ENCODE measurements at places on chromosomes 6 and 20.

DNA sequence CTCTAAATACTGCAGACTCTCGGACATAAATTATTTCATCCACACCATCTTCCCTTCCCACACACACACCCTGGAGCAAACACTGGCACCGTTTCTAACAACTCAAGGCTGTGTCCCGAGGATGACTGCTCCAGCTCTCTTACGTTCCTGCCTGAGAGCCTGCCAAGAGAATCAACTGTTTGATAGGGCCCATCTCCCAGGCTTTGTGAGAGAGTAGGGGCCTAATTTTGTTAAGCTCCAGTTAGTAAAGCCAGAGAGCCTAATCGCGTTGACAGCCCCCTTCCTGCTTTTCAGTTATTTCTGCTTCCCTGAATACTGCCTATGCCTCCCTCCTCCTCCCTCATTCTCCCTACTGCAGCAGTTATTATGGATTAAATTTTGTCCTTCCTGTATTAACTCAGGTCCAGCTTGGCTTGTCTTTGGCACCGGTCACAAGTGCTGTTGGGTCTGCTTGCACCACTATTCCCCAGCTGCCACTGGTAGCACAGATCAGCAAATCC is 118.1 kb upstream of the TMEM181 start:
- peak; percentile 43 for DNase-seq

GRCh38 chr6:154268486-154268885 is 88.1 kb downstream of the IPCEF1 start:
- no peak for DNase-seq

- DNase-seq, result peak; percentile 18
Measured at GRCh38 chr20:24465730-24466129, 3.7 kb upstream of the SYNDIG1 start.

DNA sequence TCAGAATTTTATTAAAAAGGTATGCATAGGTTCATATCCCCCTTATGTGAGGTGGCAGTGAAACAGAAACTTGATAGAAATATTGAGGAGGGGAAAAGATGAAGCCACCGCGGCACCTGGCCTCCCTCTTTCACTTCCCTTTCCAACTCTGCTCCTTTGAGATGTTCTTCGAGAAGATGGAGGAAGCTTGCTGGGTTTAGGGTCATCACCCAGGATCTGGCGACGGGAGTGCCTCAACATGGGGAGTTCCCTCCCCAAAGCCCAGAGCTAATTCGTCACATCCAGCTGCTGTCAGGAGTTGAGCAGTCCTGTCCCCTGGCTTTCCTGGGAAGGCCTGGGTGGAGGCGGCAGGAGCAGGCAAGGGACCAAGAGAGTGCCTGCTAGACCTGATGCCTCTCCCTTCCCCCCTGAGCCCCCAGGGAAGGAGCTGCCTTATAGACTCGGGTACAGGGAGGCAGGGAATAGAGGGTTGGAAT is 29.1 kb downstream of the RREB1 start:
- no peak for DNase-seq

GRCh38 chr6:148375401-148375800 is 32.8 kb downstream of the SASH1 start:
- DNase-seq, result no peak

GRCh38 chr6:122432816-122433215 is 33.4 kb downstream of the HSF2 start:
- DNase-seq, result no peak

GRCh38 chr6:106789428-106790148 is 160.2 kb downstream of the QRSL1 start:
- DNase-seq, result no peak

DNA sequence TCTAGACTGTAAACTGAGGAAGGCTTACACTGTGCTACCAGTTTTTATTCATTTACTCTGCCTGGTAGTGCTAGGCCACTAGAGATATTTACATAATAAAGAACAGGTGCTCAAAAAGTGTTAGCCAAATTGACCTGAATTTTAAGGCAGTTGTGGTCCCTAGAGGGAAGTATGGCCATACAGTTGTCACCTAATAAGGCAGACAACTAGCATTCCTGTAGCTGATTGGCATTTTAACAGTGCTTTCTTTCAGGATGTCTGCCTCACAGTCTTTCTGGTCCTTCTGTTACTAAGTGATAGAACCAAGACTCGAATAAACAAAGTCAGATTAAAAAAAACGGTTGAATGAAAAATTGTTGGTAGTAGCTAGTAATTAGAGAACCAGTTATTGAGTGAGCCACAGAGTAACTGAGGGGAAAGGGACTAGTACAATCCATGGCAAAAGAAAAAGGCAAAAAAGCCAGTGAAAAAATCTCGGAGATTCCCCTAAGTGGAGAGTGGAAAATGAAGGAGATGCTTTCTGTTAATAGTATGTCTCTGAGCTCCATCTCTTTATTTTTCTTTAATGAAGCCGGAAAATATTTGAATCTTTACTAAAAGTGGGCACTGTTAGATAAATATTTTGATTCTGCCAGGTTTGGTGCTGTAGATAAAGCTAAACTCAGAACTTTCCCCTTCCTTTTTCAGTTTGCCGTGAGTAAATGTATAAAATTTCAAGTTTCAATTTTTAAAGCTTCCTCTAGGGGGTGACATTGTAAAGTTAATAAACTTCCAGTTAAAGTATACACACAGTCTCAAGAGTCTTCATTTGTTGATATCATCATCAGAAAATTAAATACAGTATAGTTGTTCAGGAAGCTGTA is 9.1 kb downstream of the VTA1 start:
- DNase-seq, result peak; percentile 0

DNA sequence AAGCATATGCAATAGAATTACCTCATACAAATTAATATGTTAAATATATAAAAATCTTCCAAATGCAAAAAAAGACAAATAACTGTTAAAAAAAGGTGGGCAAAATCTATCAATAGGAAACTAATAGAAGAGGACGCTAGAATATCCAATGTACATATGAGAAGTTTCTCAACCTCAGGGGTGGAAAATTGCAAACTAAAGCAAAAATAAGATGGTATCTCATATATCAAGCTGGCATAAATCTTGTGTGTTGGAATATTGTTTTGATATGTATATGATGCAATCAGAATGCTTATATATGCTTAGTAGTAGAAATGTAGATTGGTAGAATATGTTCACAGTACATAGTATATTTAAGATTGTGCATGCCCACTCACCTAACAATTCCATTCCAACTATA is 395.0 kb upstream of the OPRM1 start:
- no peak for DNase-seq

DNA sequence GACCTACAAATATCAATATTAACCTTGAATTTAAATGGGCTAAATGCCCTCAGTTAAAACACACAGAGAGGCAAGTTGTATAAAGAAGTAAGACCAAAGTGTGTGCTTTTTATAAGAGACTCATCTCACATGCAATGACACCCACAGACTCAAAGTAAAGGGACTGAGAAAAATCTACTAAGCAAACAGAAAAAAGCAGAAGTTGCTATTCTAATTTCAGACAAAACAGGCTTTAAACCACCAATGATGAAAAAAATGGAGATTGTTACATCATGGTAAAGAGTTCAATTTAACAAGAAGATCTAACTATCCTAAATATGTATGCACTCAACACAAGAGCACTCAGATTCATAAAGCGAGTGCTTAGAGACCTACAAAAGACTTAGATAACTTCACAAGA is 741.9 kb upstream of the MARCKS start:
- no peak for DNase-seq

DNA sequence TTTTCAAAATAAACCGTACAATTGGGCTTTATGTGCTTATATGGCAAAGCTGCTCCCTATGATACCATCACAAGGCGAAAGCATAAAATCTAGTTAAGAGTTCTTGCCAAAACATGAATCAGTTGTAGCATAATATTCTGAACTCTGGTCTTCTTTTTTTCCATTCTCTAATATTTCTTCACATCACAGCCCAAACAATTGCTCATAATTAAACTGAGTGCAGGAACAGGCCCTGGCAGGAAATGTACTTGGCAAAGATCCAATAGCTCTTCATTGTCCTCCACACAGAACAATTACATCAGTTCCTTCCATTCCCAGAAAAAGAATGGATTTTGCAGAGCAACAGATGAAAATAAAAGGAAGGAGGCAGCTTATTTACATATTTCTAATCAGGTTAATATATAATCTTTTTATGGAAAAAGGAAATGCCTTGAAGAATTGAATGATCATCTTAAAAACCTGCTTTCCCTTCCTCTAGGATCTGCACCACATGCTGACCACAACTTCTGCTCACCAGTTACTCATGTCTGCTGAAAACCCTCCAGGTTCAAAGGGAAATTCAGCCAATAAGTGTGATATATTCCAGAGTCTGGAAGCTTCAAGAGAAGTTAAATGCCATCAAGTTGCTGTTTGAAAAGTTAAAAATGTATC is 123.3 kb upstream of the COL21A1 start:
- DNase-seq, result peak; percentile 50

- DNase-seq, result no peak
Measured at GRCh38 chr6:146594495-146594894, 4.3 kb upstream of the ADGB start.

DNA sequence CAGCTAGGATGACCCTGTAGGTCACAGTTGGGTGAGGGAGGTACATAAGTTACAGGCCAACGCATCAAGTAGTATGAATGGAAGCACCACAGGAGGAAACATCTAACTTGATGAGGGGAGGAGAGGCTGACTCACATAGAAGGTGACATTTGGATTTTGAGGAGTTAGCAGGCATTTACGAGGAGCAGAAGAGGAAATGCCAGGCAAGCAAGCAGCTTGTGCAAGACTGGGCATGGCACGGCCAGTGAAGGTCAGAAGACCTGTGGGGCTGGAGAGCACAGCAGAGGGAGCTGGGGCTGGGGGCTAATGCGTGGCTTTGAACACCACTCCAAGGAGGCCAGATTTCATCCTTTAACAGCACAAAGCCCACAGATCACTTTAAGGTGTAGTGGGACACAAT is 37.8 kb downstream of the MUC22 start:
- no peak for DNase-seq

- no peak for DNase-seq
Measured at GRCh38 chr20:34368547-34368946, 5.5 kb downstream of the ITCH start.
